Keratinocyte (primary cell): ENCODE measurements at places on chromosomes 11 and 22.

DNA sequence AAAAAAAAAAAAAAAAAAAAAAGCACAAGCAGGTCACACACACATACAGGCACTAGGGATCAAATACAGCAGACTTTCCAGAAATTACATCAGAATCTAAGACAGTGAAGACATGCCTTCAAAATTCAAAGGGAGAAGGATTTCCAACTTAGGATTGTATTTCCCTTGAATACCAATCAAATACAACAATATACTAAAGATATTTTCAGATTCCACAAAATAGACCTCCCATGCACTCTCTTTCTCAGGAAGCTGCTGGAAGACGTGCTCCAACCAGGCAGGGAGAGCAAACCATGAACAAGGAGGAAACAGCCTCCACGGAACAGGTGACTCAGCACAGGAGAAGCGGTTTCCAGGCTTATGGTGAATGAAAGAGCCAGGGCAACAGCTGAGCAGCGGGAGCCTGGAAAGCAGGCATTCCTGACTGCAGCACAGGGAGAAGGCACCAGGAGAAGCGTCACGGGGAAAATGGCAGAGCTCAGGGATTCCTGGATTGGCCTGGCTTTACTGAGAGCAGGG lies 32.0 kb downstream of the TMEM184B start:
- no peak for DNase-seq

DNA sequence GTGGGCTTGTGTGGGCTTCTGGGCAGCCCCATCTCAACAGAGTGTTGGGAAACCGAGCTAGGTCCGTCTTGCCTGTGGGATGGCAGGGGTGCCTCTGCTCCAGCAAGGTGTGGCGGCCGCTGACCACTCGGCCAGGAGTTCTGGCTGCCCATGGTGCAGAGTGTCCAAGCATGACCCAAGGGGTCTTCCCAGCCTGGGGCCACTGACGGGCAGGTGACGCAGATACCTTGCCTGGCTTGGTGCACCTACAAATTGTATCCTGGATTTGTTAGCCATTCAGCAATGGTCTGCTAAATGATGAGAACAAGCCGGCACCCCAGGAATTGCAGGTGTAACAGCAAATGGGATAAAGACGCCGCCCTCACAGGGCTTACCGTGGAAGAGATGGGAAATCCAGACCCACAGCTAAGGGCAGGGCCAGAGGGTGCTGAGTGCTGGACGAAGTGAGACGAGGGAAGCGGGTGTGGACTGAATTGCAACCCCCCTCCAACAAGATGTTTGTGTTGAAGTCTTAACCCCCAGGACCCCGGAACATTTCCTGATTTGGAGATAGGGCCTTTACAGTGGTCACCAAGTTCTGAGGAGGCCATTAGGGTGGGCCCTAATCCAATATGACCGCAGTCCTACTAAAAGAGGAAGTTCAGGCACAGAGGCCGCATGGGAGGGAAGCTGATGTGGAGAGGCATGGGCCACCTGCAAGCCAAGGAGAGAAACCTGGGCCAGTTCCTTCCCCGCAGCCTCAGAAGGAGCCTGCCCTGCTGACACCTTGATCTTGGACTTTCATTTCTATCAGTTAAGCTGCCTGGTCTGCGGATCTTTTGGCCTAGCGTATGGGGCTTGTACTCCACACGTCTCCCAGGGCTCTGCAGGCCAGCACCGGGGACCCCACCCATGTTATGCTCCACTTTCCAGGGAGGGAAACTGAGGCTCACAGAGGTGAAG lies 45.2 kb upstream of the LINC01488 start:
- no peak for DNase-seq

GRCh38 chr11:12377106-12377823 lies at the start of gene PARVA:
Gene PARVA, plus strand, starts transcription at chr11:12377571. Its CDS starts 77 bp downstream, at chr11:12377648.
- no peak for DNase-seq

GRCh38 chr11:107882095-107882820 lies 23.7 kb upstream of the SLC35F2 start:
- no peak for DNase-seq

DNA sequence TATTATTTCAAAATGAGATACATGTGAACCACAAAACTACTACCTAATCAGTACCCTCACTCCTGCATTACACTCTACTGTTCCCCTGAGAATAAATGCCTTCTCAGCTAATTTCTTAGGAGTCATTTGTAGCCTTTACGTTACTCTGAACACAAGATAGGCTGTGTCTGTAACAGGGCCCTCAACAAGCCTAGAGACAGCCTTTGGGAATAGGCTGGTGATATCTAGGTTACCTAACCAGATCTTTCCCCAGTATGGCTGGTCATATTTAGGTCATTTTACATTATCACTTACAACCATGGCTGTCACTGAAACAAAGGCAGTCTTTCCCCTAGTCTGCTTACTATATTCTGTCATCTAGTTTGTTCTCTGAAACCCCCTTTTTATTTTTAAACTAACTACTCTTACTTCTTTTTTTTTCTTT lies 14.2 kb downstream of the ATM start:
- DNase-seq, result no peak

GRCh38 chr11:76626921-76627401 lies 43.6 kb downstream of the LRRC32 start:
- DNase-seq, result no peak

GRCh38 chr22:32202539-32203180 lies 2.2 kb downstream of the RFPL2 start:
- DNase-seq, result no peak

- no peak for DNase-seq
These were observed 156.8 kb upstream of the CARD18 start for GRCh38 chr11:105296386-105296785.

DNA sequence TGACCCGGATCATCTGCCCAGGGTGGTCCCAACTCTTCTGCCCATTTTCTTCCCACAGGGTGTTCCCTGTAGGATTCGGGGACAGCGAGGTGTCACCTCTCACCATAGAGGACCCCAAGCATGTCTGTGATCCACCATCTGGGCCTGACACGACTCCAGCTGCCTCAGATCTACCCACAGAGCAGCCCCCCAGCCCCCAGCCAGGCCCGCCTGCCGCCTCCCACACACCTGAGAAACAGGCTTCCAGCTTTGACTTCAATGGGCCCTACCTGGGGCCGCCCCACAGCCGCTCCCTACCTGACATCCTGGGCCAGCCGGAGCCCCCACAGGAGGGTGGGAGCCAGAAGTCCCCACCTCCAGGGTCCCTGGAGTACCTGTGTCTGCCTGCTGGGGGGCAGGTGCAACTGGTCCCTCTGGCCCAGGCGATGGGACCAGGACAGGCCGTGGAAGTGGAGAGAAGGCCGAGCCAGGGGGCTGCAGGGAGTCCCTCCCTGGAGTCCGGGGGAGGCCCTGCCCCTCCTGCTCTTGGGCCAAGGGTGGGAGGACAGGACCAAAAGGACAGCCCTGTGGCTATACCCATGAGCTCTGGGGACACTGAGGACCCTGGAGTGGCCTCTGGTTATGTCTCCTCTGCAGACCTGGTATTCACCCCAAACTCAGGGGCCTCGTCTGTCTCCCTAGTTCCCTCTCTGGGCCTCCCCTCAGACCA lies 24.0 kb downstream of the CSF2RB start:
- no peak for DNase-seq

- no peak for DNase-seq
These were observed 54.4 kb upstream of the INCENP start for GRCh38 chr11:62069374-62069773.

GRCh38 chr11:132342408-132342807 lies 972.0 kb downstream of the NTM start:
- no peak for DNase-seq

DNA sequence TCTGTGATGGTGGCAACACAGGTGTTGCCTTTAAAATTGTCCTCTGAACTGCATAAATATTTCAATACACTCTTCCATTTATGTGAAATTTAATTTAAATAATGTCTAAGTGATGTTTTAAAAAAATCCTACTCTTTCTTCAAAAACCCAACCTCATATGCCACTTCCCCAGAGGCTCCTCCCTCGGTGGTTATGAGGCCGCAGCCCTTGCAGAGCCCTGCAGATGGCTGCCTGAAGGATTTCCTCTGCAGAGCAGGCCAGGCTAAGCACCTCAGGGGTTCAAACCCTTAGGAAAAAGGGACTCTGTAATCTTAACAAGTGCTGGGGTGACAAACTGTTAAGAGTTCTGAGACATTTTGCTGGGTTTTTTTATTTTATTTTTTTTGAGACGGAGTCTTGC lies 25.2 kb downstream of the MORC2 start:
- DNase-seq, result no peak

DNA sequence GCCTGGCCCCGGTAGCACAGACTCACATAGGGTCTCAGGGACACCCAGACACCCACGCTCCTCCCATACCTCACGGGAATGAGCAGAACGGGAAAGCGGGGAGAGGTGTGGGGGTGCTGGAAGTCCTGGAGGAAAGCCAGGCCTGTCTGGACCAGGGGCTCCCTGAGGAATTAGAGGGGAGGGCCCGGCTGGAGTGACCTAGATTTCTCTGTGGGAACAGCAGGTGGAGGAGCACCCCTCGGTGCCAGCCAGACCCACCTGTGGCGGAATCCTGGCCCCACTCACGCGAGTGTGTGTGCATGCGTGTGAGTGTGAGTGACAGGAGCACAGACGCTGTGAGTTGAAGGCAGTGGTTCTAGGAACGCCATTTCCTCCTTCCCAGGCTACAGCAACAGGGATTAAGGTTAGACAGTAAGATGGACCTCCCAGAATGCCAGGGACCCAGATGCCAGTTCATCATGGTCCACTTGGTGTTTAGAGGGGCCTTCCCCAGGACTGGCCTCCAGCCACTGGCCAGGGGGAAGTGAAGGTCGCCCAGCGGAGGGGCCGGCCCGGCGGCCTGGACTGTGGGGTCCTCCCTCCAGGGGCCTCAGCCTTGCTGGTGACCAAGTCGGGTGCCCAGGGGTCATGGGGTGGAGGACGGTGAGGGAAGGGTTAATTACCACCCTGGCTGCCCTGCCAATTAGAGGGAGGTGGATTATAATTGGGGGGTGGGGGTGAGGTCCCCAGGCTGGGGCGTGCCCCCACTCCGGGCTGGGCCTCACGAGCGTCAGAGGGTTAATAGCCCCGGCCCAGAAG lies 1.0 kb downstream of the PKP3 start:
- no peak for DNase-seq

GRCh38 chr11:18700375-18700774 lies 1.8 kb downstream of the TMEM86A start:
- DNase-seq, result no peak

DNA sequence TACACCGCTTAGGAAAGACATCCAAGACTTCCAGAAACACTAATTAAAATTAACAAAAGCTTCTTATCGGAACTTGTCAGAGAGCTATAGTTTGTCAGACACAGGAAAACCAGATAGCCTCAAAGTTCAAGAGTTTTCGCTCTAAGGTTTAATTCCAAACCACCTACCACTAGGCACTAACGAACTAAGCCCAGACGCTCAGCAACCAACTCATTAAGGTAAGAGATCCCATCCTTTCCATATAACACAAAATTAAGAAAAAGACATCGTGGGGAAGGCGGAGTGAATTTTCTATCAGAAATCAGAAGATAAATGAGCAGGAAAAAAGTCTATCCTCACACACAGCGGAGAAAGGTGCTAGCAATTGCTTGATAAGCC lies 382 bp downstream of the IMMP1L start:
- DNase-seq, result no peak
